ENCODE measurements at places on chromosomes 11 and 22. TPM values are rescaled to one million over a fixed set of nuclear protein-coding genes. Genes with fewer than 3 reads are reported as not detected.

Gene LGR4
- 0.30 TPM for total RNA-seq

Gene ABCG4
- 0.09 TPM for total RNA-seq

Gene RRM1
- 189 TPM for total RNA-seq

Gene PATE3
- not detected for total RNA-seq

Gene CCDC81
- 0.44 TPM for total RNA-seq

Gene DRD4
- total RNA-seq = 1.7 TPM

Gene TRIM6
- 1.6 TPM for total RNA-seq

Gene KRTAP5-1
- not detected for total RNA-seq

Gene DGCR6
- 2.9 TPM for total RNA-seq

Gene B3GAT1
- total RNA-seq = 0.42 TPM

Gene IL17REL
- total RNA-seq = 0.36 TPM

Gene OR6A2
- 0.07 TPM for total RNA-seq

Gene GAS2
- 2.5 TPM for total RNA-seq

Gene MOGAT2
- not detected for total RNA-seq

Data from activated T-cell treated with anti-CD3 and anti-CD28 coated beads, Interleukin-2, amount 50 U/mL, for 72 hours (primary cell).